ENCODE measurements at places on chromosomes 2 and 18.

DNA sequence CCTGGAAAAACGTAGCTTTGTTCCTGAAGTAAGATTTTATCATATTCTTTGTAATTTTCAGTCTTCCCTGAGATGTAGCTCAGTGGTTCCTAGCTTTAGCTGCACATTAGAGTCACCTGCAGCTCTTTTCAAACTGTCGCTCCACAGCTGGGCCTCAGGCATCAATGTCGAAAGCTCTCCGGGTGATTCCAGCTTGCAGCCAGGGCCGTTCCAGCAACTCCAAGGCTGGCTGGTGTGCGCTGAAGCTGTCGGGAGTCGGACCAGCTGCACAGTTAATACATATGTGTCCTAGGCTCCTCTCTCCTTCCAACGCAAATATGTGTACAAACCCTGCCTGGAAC lies 609 bp upstream of the ZNF2 start:
- no peak for DNase-seq

- no peak for DNase-seq
These were observed 39.5 kb upstream of the TACR1 start for GRCh38 chr2:75238670-75239330.

GRCh38 chr2:65035351-65035943 lies 20.8 kb upstream of the CEP68 start:
- no peak for DNase-seq

DNA sequence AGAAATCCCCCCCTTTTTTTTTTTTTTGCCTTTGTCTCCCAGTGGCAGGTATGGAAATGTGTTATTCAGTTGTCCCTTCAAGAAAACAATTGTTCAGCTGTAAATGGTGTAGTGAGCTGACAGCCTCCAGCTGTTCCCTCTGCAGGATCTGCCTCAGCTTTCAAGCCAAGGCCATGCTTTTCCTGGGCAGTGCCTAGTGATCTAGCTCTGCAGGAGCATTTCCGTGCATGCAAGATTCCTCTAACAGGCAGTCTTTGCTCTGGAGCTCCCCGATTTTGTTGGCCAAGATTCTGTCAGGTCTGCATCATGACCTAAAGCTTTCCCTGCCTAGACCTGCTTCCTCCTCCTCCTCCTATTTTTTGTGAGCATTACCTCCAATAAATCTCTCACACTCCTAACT lies 300.7 kb upstream of the UBE2E3 start:
- DNase-seq, result no peak

DNA sequence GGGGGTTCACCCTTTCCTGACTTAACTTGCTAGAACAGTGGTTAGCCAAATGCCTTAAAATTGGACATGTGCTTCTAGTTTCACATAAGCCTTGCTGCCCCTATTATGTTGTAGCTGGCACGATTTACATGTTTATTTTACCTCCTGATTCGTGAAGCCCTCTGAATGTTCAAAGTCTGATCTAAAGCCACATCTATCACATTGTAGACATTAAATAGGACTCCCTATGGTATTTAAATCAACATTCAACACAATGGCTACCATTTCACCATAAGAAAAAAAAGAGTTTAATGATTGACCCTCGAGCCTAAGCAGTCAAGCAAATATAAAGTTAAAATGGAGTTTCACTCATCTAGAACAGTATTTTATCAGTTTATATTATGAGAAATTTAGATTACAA lies 151.5 kb downstream of the GULP1 start:
- no peak for DNase-seq

DNA sequence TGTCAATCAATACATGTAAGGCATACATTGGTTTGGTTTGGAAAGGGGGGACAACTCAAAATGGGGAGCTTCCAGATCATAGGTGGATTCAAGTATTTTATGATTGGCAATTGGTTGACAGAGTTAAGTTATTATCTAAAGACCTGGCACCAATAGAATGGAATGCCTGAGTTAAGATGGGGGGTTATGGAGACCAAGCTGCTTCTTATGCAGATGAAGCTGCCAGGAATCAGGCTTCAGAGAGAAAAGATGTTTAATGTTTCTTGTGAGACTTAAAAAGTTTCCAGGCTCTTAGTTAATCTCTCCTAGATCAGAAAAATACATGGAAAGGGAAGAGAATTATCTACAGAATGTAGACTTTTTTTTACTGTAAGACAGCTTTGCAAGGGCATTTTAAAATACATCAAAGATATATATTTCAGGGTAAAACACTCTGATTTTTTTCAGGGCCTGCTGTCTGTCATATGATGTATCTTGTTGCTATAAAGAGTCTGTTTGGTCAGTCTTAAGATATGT lies 1343.2 kb upstream of the LRRTM1 start:
- no peak for DNase-seq

DNA sequence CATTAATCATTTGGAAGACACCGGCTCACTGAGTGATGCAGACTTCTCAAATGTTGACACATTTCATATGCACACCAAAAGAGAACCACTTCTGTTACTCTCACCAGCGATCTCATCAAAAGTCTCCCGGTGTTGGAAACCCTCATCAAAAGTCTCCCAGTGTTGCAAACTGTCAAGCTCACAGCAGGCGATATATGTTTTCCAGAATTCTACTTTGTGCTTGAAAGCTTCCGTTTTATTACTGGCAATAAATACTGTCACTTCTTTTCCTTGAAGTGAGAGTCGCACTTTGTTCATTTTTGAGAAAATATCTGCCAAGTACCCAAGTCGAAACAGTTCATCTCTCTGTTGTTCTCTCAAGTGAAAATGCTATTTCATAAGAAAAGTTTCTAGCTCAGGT lies 20.5 kb downstream of the MLPH start:
- DNase-seq, result no peak

DNA sequence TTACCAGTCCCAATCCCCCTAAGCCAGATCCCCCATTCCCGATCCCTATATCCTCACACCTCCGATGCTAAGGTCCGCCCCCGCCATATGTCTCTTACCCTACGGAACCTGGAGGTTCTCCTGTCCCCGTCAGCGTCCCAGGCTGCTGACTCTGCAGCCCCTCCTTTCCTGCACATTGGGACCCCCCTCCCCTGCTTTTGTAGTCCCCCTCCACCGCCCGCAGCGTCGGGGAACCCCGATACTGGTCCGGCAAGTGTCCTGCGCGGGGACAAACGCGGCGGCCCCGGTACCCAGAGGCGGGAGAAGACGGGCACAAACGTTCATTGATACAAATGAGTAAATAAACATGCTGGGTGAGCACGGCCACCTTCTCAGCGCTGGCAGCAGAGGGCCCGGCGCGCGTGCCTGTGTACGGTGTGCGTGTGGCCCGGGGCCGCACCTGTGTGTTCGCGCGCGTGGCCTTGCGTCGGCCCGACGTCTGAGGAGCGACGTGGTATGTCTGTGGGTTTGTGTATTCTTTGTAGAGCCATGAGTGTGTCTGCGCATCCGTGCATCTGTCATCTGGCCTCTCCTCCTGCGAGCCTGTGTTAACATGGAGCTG lies 2.0 kb upstream of the CYP26B1 start:
- peak; percentile 71 for DNase-seq

- DNase-seq, result no peak
These were observed 195.1 kb downstream of the LPIN1 start for GRCh38 chr2:11941201-11942177.

DNA sequence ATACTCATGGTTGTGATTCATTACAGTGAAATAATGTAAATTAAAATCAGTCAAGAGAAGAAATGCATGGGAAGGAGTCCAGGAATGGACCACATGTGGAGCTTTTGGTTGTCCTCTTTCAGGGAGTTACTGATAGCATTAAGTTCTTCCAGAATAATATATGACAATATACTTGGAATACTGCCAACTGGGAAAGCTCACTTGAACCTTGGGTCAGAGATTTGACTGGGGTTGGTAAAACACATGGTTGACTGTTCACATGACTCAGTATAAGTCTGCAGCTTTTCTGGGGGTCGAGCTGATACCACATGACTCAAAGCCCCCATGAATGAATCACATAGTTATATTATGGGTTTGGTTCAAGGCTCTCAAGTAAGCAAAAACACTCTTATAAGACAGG lies 1109.0 kb upstream of the CHAC2 start:
- no peak for DNase-seq

GRCh38 chr2:39492095-39492590 lies 55.1 kb upstream of the MAP4K3 start:
- DNase-seq, result no peak

DNA sequence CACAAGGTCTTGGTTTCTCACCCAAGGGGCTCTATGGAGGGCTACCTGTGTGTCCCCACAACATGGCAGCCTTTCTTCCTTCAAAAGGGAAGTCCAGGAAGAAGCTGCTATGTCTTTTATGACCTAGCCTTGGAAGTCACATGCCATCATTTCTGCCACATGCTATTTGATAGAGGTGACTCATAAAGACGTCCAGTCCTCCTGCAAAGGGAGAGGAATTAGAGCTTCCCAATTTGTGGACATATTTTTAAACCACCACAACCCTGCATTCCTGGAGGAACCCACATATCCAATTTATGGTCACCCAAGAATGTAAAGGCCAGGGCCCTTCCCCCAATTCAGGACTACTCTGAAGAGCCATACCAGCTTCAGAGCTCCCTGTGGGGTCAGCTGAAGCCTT lies 246.2 kb downstream of the CYP26B1 start:
- no peak for DNase-seq

GRCh38 chr18:56315363-56315762 lies 323.0 kb downstream of the TXNL1 start:
- DNase-seq, result no peak

GRCh38 chr2:8165550-8165949 lies 516.3 kb upstream of the ID2 start:
- no peak for DNase-seq

GRCh38 chr2:227804975-227805374 lies 8.7 kb upstream of the CCL20 start:
- no peak for DNase-seq

GRCh38 chr2:107128381-107128780 lies 242.4 kb upstream of the ST6GAL2 start:
- DNase-seq, result no peak

- no peak for DNase-seq
These were observed 3.5 kb upstream of the CDC42EP3 start for GRCh38 chr2:37674946-37675345.

- DNase-seq, result no peak
These were observed 180.4 kb downstream of the MBD5 start for GRCh38 chr2:148201075-148202004.

DNA sequence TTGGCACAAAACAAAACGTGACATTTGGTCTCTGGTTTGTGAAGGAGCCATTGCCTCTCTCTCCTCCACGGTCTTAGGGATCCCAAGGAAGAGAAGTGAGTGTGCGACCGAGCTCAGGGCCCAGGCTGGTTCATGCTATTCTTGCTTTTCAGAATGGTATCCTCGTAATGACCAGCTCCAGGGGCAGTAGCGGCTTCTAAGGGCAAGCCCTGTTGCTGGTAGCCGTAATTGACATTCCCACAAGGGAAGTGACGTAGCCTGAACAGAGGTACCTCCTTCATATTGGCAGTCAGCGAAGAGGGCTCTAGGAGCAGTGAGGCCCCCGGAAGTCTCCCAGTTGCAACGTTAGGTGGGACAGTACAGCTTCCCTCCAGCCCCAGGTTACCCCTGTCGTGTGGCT lies 77.9 kb downstream of the CLIP4 start:
- no peak for DNase-seq

DNA sequence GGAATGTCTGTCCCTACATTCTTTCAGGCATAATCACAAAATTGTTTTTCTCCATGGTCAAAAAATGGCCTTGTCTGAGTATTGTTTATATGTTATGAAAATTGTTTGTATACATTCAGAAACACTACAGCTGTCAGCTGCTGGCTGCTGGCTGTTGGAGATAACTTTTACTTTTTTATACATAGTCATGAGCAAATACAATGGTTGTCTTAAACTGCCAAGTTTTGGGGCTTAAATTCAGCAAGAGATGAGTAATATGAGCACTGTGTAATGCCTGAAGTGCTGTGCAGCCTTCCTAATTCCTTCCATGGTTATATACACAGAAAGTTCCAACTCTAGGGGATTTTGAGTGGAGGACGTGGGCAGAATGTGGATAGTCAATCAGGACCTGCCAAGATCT lies 168.9 kb upstream of the RMP24 start:
- no peak for DNase-seq

DNA sequence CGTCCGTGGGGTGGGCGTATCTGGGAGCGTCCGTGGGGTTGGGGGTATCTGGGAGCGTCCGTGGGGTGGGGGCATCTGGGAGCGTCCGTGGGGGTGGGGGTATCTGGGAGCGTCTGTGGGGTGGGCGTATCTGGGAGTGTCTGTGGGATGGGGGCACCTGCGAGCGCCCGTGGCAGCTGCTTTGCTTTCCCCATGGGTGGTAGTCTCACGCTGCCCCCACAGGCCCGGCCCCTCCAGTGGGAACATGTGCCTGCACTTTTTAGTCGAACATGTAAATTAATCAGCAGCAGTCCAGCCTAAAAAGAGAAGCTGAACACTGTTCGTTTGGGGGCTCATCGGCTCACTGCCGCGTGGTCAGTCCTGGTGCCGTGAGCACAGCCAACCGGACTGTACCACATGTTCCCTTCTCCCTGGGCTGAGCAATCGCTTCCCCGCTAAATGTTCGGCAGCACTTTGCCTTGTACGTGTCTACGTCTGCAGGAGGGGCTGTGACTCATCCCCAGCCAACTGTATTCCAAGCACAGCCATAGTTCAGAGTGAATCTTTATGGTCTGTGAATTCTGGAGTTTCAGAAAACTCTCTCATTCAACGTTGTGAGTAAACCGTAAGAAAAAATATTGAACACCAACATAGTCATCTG lies 271.5 kb downstream of the AGAP1 start:
- no peak for DNase-seq

GRCh38 chr2:17899871-17900270 lies 21.4 kb downstream of the KCNS3 start:
- DNase-seq, result no peak

GRCh38 chr2:96423828-96424227 lies 81.3 kb downstream of the NEURL3 start:
- no peak for DNase-seq

DNA sequence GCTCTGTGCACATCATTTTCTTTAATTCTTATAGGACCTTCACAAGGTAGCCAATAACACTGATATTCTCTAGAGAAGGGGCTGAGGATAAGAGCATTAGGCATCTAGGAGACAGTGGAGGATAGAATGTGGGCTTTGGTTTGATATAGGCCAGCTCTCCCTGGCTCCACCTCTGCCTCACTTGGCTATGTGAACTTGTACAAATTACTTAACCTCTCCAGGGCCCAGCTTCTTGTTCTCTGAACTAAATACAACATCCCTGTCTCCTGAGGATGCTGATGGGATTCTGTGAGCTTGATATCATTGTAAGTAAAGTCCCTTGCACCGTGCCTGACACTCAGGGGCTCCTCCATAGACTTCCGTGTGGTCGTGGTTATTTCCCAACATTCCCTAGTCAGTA lies 87.3 kb downstream of the ACOXL start:
- no peak for DNase-seq

- no peak for DNase-seq
These were observed 8.1 kb downstream of the CHMP1B start for GRCh38 chr18:11859282-11859830.

Data from coronary artery (tissue), 2 donors.